ENCODE measurements at places on chromosomes 1 and 21. TPM values are rescaled to one million over a fixed set of nuclear protein-coding genes. Genes with fewer than 3 reads are reported as not detected.

DNA sequence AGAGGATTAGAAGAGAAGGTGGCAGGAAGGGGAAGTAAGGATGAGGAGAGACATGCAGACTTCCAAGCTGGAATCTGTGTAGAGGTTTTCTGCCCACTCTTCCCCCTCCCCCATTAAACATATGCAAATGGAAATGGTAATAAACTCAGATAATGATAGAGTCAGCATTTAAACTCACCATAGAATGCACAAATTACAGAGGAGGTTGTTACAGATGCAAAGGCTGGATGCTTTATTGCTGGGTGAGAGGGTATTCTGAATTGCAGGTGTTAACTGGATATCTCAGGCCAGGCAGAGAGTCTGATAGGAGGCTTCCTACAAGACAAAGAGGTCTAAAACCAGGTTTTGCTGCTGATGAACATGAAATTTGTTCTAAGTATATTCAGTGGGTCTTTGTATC lies 372.5 kb downstream of the SEC16B start:
- no peak overlapping the region for H3K4me3 ChIP-seq
- no peak for DNase-seq
- no peaks in the 10 kb centered on the region for H3K4me1 ChIP-seq
- no peaks in the 10 kb centered on the region for H3K36me3 ChIP-seq
- no peaks in the 10 kb centered on the region for H3K27me3 ChIP-seq

CELA2B gene
- not detected for total RNA-seq

ITGB2 gene
- total RNA-seq: 111 TPM

DNA sequence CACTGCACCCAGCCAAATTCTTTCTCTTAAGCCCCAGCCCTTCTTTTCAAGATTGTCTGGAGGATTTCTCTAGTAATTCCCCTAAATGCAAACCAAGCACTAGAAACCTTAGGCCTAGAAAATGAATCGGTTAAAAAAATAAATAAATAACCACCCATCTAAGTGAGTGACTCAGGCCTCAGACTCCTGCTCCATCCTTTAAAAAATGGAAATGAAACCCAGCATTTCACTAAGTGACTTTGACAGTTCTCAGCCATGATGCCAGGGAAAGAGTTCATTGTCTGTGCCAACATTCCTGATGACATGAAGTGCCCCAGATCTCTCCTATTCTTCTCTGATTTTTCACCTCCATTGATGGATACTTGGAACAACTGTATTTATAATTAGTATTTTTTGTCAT lies 415.2 kb upstream of the DAB1 start:
- H3K4me1 ChIP-seq: no peaks in the 10 kb centered on the region
- no peak overlapping the region for H3K27ac ChIP-seq
- no peaks in the 10 kb centered on the region for H3K36me3 ChIP-seq
- no peaks in the 10 kb centered on the region for H3K27me3 ChIP-seq

- no peaks in the 10 kb centered on the region for H3K36me3 ChIP-seq
- H3K27me3 ChIP-seq: no peaks in the 10 kb centered on the region
- H3K27ac ChIP-seq: no peak overlapping the region
Measured at GRCh38 chr1:933603-933940, 9.8 kb downstream of the SAMD11 start.

GRCh38 chr1:187294421-187295201 lies 465.9 kb downstream of the PLA2G4A start:
- no peak for DNase-seq
- H3K27ac ChIP-seq: no peak overlapping the region
- no peaks in the 10 kb centered on the region for H3K36me3 ChIP-seq
- H3K4me3 ChIP-seq: no peak overlapping the region
- H3K27me3 ChIP-seq: no peaks in the 10 kb centered on the region

ARMH1 gene
- 3.9 TPM for total RNA-seq

DNA sequence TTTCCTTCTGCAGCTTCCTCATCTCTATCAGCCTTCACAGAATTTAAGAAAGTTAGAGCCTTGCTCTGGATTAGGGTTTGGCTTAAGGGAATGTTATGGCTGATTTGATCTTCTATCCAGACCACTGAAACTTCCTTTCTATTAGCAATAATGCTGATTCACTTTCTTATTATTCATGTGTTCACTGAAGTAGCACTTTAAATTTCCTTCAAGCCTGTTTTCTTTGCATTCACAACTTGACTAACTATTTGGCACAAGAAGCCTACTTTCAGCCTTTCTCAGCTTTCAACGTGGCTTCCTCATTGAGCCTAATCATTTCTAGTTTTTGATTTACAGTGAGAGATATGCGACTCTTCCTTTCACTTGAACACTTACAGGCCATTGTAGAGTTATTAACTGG lies 528.5 kb downstream of the PLPP3 start:
- H3K4me1 ChIP-seq: no peaks in the 10 kb centered on the region
- no peak overlapping the region for H3K27ac ChIP-seq
- H3K4me3 ChIP-seq: no peak overlapping the region
- H3K27me3 ChIP-seq: no peaks in the 10 kb centered on the region
- no peak for DNase-seq
- H3K36me3 ChIP-seq: no peaks in the 10 kb centered on the region

DNA sequence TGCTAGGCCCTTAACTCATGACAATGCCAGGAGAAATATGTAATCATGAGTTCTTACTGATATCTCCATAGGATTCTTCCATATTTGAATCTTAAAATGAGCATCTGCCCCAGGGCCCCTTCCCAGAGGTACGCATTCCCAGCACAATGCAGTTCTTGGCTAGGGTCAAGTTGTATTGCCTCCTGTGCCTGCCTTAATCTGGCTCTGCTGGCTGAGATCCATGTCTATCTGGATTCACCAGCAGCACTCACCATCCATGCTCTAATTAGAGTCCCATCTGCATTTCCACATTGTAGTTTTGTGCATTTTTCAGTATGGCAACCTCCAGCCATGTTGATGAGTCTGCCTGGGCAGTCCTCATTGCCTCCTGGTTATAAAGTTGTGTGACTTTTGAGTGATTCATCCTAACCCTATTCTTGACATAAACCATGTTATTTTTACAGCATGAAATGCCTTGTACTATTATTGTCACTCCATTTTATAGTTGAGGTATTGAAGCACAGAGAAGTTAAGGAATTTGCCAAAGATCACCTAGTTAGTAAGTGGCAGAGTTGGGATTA lies 55.9 kb downstream of the CAMSAP2 start:
- H3K4me1 ChIP-seq: no peaks in the 10 kb centered on the region
- no peak overlapping the region for H3K27ac ChIP-seq
- no peaks in the 10 kb centered on the region for H3K27me3 ChIP-seq
- no peak overlapping the region for H3K4me3 ChIP-seq
- DNase-seq: no peak

DNA sequence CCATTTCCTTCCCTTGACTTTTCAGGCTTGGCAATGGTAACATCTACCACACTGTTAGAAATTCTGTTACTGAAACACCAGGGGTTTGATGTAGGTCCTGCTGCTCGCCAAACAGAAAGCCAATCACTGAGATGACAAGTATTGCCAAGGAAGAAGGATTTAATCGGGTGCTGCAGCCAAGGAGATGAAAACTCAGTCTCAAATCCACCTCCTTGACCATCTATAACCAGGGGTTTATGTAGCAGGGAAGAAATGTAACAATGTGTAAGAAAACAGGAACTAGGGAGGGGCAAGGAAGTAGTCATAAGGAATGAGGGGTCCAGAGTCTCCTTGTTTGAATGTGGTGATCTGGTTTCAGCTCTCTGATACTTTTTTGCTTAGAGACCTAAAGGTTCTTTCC lies 25.4 kb downstream of the PLA2G2A start:
- H3K4me3 ChIP-seq: no peak overlapping the region
- H3K27me3 ChIP-seq: no peaks in the 10 kb centered on the region
- H3K36me3 ChIP-seq: no peaks in the 10 kb centered on the region
- H3K4me1 ChIP-seq: no peaks in the 10 kb centered on the region

- peak overlapping the region; percentile 65 for H3K4me3 ChIP-seq
- H3K4me1 ChIP-seq: peaks cover 22% of the 10 kb centered on the region
- DNase-seq: peak; percentile 37
- H3K27me3 ChIP-seq: no peaks in the 10 kb centered on the region
Measured at GRCh38 chr1:224433041-224433691, 1.4 kb downstream of the WDR26 start.

GRCh38 chr1:214164173-214164572 lies 116.8 kb upstream of the SMYD2 start:
- DNase-seq: no peak
- no peaks in the 10 kb centered on the region for H3K36me3 ChIP-seq
- no peaks in the 10 kb centered on the region for H3K27me3 ChIP-seq
- no peaks in the 10 kb centered on the region for H3K4me1 ChIP-seq

GRCh38 chr1:66343569-66344325 lies 190.2 kb upstream of the SGIP1 start:
- no peaks in the 10 kb centered on the region for H3K27me3 ChIP-seq
- no peaks in the 10 kb centered on the region for H3K36me3 ChIP-seq
- no peak overlapping the region for H3K27ac ChIP-seq
- H3K4me3 ChIP-seq: no peak overlapping the region
